Esophagus squamous epithelium (tissue), 5 donors: ENCODE measurements at places on chromosomes 3 and 15. TPM values are rescaled to one million over a fixed set of nuclear protein-coding genes. Genes with fewer than 3 reads are reported as not detected.

GRCh38 chr3:71305231-71306206, 278.0 kb downstream of the FOXP1 start:
- H3K27ac ChIP-seq, result peak overlapping the region; percentile 69
- H3K4me3 ChIP-seq, result no peak overlapping the region
- H3K4me1 ChIP-seq, result peaks cover 8% of the 10 kb centered on the region
- no peaks in the 10 kb centered on the region for H3K36me3 ChIP-seq
- DNase-seq, result no peak
- H3K27me3 ChIP-seq, result no peaks in the 10 kb centered on the region

GRCh38 chr3:184315543-184315867, 1.1 kb downstream of the EIF4G1 start:
- H3K4me3 ChIP-seq, result peak overlapping the region; percentile 81
- H3K27me3 ChIP-seq, result no peaks in the 10 kb centered on the region
- peaks cover 31% of the 10 kb centered on the region for H3K36me3 ChIP-seq

Gene MYZAP
- 36.0 TPM for total RNA-seq

Gene QRICH1
- total RNA-seq, result 85.6 TPM

Gene GOLGA8S
- not detected for total RNA-seq
